ENCODE measurements at places on chromosomes 5 and 9. TPM values are rescaled to one million over a fixed set of nuclear protein-coding genes. Genes with fewer than 3 reads are reported as not detected.

DNA sequence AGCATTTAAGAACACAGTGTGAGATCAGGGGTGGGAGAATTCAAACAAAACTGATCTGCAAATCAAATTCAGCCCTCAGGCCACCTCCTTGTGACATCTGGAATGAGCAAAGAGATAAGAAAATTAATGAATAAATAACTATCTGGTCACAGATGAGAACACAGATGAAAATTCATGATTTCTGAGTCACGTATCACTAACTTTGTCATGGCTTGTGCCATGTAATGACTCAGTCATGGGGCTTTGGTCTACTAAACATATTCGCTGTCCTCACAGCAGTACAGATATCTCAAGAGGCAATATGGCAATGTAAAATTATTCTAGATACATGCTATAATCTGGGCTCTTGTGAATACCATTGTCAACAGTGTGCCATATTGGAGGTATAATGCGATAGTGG, 274.4 kb downstream of the MAN2A1 start:
- no peak for DNase-seq

GRCh38 chr5:113147101-113147508, 170.5 kb downstream of the DCP2 start:
- no peak for DNase-seq

DNA sequence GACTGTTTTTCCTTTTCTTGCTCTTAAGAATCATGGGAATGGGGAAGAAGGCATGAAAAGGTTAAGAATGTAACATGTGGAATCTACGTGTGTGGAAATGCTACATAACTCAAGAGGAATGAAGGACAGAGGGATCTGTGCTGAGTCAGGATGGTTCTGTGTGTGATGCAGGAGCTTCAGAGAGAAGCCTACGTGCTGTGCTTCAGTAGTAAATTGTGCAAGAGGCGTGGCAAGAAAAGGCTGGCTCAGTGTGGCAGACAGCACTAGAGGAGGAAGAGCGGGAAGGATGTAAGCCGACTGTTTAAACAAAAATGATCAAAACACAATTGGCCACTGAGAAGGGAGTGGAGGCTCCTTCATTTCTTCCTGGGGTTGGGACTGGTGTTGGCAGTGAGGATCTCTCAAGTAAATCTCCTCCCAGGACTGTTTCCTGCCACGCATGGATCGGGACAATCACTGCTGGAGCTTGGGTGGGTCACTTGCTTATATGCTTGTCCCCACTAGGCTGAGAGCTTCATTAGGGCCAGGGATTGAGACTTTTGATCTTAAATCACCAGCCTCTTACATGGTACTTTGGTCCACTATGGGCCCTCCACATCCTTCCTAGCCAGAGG, 59.4 kb upstream of the BASP1 start:
- DNase-seq = no peak

Gene PCDHA1
- not detected for total RNA-seq

Gene NFIB
- total RNA-seq = 230 TPM
